ENCODE measurements at places on chromosomes 1 and 21.
A peak's percentile ranks its signal among the peaks of the same experiment; 100 is the strongest.

DNA sequence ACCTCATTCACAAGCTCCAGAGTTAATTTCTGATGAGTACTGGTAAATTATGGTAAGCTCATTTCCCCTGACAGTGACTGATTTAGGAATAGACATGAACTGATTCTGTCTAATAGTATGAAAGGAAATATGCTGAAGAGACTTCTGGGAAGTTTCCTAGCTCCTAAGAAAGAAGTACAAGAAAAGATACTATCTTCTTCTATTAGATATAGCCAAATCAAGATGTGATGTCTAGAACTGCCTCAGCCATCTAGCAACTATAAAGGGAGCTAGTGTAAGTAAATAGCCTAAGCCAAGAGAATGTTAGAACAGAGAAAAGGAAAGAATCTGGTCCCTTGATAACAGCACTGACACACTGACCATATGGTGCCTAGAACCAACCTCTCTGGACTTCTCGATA lies 10.7 kb upstream of the PHTF1 start:
- H3K36me3 ChIP-seq = peaks cover 41% of the 10 kb centered on the region
- no peaks in the 10 kb centered on the region for H3K27me3 ChIP-seq
- no peak overlapping the region for H3K4me3 ChIP-seq

DNA sequence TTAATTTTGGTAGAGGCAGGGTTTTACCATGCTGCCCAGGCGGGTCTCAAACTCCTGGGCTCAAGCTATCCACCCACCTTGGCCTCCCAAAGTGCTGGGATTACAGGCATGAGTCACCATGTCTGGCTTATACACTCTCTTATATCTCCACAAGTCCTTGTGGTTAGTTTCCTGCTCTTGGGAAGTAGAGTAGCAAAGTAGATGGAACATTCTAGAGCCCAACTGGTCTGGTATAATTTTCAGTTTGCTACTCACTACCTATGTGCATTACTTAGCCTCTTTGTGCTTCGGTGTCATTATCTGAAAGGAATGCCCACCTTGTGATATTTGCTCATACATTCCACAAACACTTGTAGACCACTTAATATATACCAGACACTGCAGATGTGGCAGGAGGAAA lies 96.6 kb upstream of the IPO9 start:
- peaks cover 6% of the 10 kb centered on the region for H3K27me3 ChIP-seq
- no peak overlapping the region for H3K4me3 ChIP-seq
- DNase-seq = no peak
- no peak overlapping the region for H3K27ac ChIP-seq

- peak overlapping the region; percentile 77 for H3K27ac ChIP-seq
- no peak for DNase-seq
- peaks cover 58% of the 10 kb centered on the region for H3K4me1 ChIP-seq
- H3K27me3 ChIP-seq = no peaks in the 10 kb centered on the region
- peaks cover 6% of the 10 kb centered on the region for H3K36me3 ChIP-seq
- peak overlapping the region; percentile 51 for H3K4me3 ChIP-seq
These were observed 7.7 kb downstream of the BCL2L15 start for GRCh38 chr1:113879739-113880038.

DNA sequence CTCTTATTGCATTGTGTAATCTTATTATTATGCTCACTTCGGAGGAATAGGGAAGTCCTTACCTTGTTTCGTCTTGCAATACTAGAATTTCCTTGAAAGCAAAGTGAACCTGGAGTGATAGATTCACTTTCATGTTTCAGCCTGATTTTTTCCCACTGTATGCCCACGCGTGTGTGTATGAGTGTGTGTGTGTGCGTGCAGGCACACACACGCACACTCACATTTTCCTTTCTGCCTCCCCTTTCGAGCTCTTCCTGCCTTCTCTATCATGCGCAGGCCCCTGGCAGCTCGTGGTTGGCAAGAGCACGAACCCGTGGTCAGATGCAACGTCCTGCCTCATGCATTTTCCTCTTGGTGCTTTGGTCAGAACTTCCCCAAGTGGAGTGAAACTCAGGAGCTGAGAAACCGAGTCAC lies at the start of gene GCSAML:
Gene GCSAML, plus strand, starts transcription at position 366 of the 414 bp plus-strand sequence. CDS start 58 bp downstream, outside the sequence.
- H3K36me3 ChIP-seq = no peaks in the 10 kb centered on the region
- no peak within 1 kb of the TSS for H3K4me3 ChIP-seq
- peaks cover 10% of the 10 kb centered on the region for H3K27me3 ChIP-seq

DNA sequence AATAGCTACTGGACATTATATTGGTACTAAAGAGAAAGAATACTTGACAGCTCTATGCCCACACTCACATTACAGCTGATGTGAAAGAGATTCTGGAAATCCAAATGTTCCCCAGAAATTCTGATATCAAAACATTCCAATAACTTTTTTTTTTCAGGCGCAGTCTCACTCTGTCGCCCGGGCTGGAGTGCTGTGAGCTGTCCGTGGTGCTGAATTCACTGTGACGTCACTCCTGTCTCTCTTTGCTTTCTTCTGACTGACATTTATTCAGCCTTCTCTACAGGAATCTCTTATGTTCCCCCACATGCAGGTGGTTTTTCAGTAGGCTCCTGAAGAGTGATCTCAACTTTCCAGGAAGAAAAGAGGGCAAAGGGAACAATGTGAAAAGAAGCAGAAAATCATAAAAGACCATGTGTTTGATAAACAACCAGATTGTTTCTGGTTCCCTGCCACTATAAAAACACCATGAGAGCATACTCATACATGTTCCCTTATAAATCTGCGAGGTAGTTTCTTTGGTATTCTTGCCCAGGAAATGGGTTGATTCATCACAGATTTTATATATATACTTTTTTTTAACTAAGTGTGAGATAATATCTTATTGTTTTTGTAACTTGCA lies 6.2 kb downstream of the S100A7A start:
- peak; percentile 36 for DNase-seq
- H3K27me3 ChIP-seq = no peaks in the 10 kb centered on the region
- no peaks in the 10 kb centered on the region for H3K36me3 ChIP-seq
- H3K4me3 ChIP-seq = no peak overlapping the region
- no peaks in the 10 kb centered on the region for H3K4me1 ChIP-seq

GRCh38 chr1:109373126-109373525 lies 24.6 kb downstream of the SORT1 start:
- H3K4me1 ChIP-seq = peaks cover 48% of the 10 kb centered on the region
- peaks cover 7% of the 10 kb centered on the region for H3K36me3 ChIP-seq
- no peak for DNase-seq
- peak overlapping the region; percentile 80 for H3K27ac ChIP-seq
- peak overlapping the region; percentile 78 for H3K4me3 ChIP-seq
- H3K27me3 ChIP-seq = peaks cover 10% of the 10 kb centered on the region

GRCh38 chr1:248849152-248849551 lies 9.7 kb downstream of the ZNF692 start:
- no peaks in the 10 kb centered on the region for H3K4me1 ChIP-seq
- no peaks in the 10 kb centered on the region for H3K27me3 ChIP-seq
- peaks cover 26% of the 10 kb centered on the region for H3K36me3 ChIP-seq

- H3K27ac ChIP-seq = peak overlapping the region; percentile 100
- peak overlapping the region; percentile 99 for H3K4me3 ChIP-seq
- DNase-seq = peak; percentile 74
- H3K27me3 ChIP-seq = no peaks in the 10 kb centered on the region
- peaks cover 56% of the 10 kb centered on the region for H3K4me1 ChIP-seq
These were observed 13.5 kb downstream of the ADAMTSL4 start for GRCh38 chr1:150562446-150563339.

GRCh38 chr1:923131-923990 lies at the start of gene SAMD11:
Gene SAMD11 (plus strand): TSS chr1:923923. CDS start chr1:924432, 509 bp downstream.
- no peak within 1 kb of the TSS for H3K27ac ChIP-seq
- H3K36me3 ChIP-seq = no peaks in the 10 kb centered on the region
- H3K27me3 ChIP-seq = peaks cover 57% of the 10 kb centered on the region

- H3K4me1 ChIP-seq = no peaks in the 10 kb centered on the region
- no peaks in the 10 kb centered on the region for H3K36me3 ChIP-seq
- no peak for DNase-seq
- H3K4me3 ChIP-seq = no peak overlapping the region
- H3K27ac ChIP-seq = no peak overlapping the region
- no peaks in the 10 kb centered on the region for H3K27me3 ChIP-seq
These were observed 146.4 kb downstream of the LRIG2 start for GRCh38 chr1:113219377-113219776.

GRCh38 chr1:97837161-97837560 lies 83.7 kb downstream of the DPYD start:
- no peak overlapping the region for H3K27ac ChIP-seq
- DNase-seq = no peak
- H3K27me3 ChIP-seq = no peaks in the 10 kb centered on the region

- no peak overlapping the region for H3K27ac ChIP-seq
- H3K4me1 ChIP-seq = no peaks in the 10 kb centered on the region
- no peaks in the 10 kb centered on the region for H3K27me3 ChIP-seq
- peaks cover 19% of the 10 kb centered on the region for H3K36me3 ChIP-seq
- H3K4me3 ChIP-seq = no peak overlapping the region
These were observed 4.9 kb downstream of the NR1I3 start for GRCh38 chr1:161233102-161233501.

DNA sequence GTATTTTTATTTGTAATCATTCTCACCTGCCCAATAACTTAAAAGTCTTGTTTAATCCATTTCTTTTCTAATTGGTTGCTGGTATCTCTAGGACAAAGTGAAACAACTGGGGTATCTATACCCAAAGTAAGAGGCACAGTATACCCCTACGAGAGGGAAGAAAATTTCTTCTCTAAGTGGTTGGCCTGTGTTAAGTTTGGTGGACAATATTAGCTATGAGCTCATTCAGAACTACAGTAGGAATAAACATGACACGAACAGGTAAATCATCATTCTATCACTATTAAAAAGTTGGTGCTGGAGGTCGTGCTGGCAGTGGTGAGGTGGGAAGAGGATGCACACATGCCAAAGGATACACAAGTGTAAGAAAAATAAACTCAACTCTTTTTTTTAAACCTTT lies 99.6 kb downstream of the ZNF644 start:
- H3K27ac ChIP-seq = no peak overlapping the region
- DNase-seq = no peak
- peaks cover 19% of the 10 kb centered on the region for H3K36me3 ChIP-seq
- H3K4me1 ChIP-seq = peaks cover 43% of the 10 kb centered on the region
- no peaks in the 10 kb centered on the region for H3K27me3 ChIP-seq
- no peak overlapping the region for H3K4me3 ChIP-seq

GRCh38 chr1:64039390-64039926 lies 164.0 kb upstream of the UBE2U start:
- no peaks in the 10 kb centered on the region for H3K4me1 ChIP-seq
- H3K4me3 ChIP-seq = no peak overlapping the region
- no peaks in the 10 kb centered on the region for H3K36me3 ChIP-seq
- DNase-seq = no peak
- peaks cover 2% of the 10 kb centered on the region for H3K27me3 ChIP-seq

DNA sequence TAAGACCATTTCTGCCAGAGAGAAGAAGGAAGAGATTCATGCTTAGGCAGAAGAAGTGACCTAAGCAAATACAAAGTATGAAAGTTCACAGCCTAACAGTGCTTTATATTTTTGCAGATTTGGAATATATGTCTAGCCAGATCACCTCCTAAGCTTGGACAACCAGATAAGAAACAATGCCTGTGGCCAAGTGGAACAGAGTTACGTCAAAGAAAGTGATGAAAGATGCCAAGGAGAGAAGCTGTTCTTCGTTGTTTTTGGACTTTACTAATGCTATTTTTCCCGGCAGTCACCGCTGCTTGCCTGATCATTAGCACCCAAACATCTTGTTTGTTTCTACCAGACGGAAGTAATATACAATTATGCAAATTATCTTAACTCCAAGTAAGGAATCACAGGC lies 489.2 kb upstream of the C1orf87 start:
- no peaks in the 10 kb centered on the region for H3K27me3 ChIP-seq
- H3K4me3 ChIP-seq = no peak overlapping the region
- H3K36me3 ChIP-seq = no peaks in the 10 kb centered on the region

DNA sequence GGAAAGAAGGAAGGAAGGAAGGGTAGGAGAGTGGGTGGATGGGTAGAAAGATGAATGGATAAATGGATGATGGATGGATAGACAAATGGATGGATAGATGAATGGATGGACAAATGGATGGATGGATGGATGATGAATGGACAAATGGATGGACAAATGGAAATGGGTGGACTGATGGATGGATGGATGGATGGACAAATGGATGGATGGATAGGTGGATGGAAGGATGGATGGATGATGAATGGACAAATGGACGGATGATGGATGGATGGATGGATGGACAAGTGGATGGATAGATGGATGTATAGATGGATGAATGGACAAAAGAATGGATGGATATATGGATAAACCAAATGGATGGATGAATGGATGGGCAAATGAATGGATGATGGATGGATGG lies 30.5 kb downstream of the CHD5 start:
- H3K36me3 ChIP-seq = no peaks in the 10 kb centered on the region
- DNase-seq = no peak
- H3K27ac ChIP-seq = no peak overlapping the region
- peaks cover 3% of the 10 kb centered on the region for H3K4me1 ChIP-seq
- H3K4me3 ChIP-seq = no peak overlapping the region

Measured in T-helper 2 cell treated with Interferon-gamma antibody and Interleukin-4, amounts not matched to agents 5 μg/mL and 100 μg/mL, for 36 hours (primary cell).